ENCODE measurements at places on chromosomes 12 and 14.

DNA sequence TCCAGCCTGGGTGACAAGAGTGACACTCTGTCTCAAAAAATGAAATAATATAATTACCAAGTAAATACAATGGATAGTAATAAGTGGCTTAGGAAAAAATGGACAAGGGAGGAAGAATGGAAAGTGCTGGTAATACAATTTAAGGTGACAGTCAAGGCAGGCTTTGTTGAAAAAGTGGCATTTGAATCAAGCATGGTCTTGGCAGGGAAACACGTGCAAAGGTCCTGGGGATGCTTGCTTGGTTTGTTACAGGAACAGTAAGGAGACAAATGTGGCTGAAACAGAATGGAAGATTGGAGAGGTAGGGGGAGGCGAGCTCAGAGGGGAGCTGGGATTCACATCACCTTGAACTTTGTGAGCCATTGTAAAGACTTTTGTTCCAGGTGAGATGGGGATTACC, 153.2 kb downstream of the TMEM132C start:
- no peak for DNase-seq

- no peak for DNase-seq
These were observed 79.2 kb downstream of the HECTD4 start for GRCh38 chr12:112303004-112303403.

DNA sequence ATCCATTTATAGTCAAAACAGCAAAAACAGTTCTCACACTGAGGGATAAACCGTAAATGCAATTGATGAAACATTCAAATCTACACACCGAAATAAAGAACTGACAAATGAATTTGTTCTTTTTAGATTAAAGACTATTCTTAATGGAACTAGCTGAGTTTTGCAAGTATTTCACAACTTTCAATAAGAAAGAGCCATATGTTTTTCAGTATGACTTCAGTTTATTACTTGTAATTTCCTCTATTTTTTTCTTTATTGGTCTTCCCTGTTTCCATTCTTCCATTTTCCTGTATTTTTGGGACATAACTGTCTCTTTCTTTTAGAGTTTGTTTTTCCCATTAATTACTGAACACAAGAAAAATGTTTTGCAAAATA, 4.3 kb downstream of the BCAT1 start:
- no peak for DNase-seq

DNA sequence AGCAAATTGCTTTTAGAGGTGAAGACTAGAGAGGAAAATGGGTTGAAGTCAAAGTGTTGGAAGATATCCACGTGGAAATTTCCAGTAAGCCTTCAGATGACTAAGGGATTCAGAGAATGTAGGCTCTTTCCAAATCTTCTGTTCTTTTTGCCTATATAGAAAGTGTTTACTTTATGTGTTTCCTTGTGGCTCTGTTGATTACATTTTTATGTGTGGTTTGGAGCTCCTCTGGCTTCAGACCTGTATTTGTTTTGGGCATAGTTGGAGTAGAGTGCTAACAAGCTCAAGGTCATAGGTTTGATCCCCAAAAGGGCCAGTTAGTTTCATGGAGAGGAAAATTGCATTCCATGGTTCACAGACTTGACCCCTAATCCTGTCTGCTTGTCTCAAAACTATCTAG, 91.9 kb downstream of the IGF1 start:
- DNase-seq: no peak

- no peak for DNase-seq
These were observed 11.2 kb upstream of the RNU6-7 start for GRCh38 chr14:32190673-32191072.

DNA sequence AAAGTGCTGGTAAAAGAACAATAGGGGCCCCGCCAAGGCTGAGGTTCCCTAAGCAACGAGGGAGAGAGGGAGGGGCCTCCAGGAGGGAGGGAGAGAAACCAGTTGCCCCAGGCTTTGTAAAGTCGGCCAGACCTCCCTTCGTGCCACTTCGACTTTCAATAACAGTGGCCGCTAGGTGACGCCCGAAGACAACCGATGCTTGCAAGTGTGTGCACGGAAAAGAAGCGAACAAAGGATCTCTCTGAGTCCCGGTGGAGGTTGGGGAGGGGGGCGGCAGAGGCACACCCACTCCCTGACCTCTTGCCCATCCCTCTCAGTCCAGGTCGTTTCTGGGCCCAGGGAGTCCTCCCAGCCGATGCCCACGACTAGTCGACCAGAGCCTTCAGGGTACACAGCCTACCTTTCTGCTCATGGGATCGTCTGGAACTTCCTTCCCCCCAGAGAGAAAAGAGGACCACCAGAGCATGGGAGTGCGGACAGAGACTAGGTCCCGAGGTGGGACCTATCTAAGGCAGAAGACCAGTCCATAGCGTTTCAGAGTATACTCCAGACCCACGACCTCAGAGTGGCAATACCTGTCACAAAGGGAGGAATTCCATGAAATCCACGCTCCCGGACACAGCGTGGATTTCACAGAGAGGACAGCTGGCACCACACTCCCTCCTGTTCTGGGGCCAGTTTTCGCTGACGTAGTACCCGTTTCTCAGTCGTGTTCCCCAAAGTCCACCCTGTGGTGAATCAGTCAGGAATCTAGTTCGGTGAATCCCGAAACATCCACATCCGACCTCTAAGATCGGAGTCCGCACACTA, 262.7 kb upstream of the ALG10B start:
- DNase-seq: peak; percentile 85

- peak; percentile 46 for DNase-seq
These were observed 6.6 kb downstream of the CARMIL3 start for GRCh38 chr14:24058260-24058950.

- DNase-seq: peak; percentile 89
These were observed 3.6 kb downstream of the TNS2 start for GRCh38 chr12:53053218-53054111.

DNA sequence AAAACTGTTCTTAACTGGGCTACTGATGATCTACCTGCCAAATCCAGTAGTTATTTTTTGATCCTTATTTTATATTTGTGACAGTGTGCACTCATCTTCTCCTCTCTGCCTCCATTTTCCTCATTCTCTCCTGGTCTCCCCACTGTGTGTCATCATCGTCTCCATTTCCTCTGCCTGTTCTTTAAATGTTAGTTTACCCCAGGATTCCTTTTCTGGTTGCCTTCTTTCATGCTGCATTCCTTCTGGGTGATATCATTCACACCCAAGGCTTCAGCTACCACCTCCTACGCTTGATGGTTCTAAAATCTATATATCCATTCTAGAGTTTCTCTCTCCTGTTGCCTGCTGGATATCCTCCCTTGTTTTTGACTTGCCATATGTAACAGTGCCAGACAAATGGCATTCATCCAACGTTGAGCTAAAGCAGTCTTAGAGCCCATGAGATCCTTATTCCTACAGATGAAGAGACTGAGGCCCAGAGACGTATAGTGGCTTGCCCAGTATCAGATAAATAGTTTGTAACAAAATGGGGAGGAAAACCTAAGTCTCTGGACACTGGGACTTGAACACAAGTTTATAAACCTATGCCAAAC, 109.5 kb downstream of the DIP2B start:
- DNase-seq: no peak

DNA sequence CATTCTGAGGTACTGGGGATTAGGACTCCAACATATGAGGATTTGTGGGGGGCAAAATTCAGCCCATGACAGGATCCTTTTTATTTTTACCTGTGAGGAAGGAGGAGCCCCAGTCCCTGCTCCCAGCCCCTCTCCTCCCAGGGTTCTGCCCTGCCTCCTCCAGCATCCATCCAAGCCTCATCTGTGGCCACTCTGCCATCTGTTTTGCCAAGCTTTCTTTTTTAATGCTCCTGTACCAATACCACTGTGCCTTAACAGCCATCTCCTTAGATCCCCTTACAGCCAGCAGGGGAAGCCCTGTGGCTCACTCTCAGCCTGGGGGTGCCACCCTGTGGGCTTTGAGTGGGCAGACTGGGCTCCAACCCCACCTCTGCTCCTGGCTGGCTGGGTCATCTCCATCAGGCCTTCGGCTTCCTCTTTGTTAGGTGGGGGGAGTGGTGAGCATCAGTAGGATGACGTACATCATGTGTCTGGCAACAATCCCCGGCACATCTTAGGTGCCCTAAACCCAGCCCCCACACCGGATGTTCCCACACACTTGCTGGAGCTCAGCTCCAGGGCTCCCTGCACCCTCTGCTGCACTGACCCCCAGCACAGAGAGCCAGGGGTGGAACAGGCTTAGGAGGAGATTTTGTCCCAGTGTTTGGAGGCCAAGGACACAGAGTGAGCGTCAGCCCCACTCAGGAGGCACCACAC, 40.2 kb downstream of the CYP46A1 start:
- DNase-seq: no peak

- DNase-seq: no peak
These were observed 24.0 kb downstream of the RNF34 start for GRCh38 chr12:121423682-121424623.

DNA sequence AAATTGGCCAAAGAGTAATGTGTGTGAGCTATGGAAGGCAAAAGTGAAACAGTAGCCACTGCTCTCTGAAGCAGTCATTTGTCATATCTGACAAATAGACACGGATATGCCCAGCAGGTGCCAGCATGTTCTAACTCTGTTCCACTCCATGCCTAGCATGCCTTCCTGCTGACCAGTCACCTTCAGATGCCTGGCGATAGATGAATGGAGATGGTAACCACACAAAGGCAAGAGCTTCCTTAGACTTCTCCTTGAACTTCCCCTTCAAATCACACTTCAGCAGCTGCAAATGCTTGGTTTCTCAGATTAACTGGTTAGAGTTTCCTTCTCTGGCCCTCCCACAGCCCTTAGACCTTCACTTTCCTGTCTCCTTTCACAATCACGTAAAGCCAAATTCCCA, 429.9 kb downstream of the DAD1 start:
- no peak for DNase-seq

DNA sequence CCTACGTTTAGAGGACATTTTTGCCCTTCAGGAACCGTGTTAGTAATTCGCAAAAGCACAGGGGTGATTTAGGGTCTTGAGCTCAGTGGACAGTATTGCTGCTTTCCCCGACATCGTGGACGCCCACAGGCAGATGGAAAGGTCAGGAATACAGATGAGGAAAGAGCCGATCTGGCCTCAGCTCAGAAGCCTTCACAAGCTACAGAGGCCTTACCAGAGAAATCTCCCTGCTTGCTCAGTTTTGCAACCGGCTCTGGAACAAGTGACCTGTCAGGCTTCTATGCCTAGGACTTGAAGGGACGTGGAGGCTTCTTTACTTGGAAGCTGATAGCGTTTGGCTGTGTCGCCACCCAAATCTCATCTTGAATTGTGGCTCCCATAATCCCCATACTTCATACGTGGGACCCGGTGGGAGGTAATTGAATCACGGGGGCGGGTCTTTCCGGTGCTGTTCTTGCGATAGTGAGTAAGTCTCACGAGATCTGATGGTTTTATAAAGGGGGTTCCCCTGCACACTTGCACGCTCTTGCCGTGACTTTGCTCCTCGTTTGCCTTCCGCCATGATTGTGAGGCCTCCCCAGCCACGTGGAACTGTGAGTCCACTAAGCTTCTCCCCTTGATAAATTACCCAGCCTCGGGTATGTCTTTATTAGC, 332.5 kb downstream of the MED13L start:
- no peak for DNase-seq

GRCh38 chr12:38555620-38556591, 239.3 kb downstream of the ALG10B start:
- no peak for DNase-seq

GRCh38 chr14:94561656-94562010, 391 bp downstream of the SERPINA4 start:
- no peak for DNase-seq

DNA sequence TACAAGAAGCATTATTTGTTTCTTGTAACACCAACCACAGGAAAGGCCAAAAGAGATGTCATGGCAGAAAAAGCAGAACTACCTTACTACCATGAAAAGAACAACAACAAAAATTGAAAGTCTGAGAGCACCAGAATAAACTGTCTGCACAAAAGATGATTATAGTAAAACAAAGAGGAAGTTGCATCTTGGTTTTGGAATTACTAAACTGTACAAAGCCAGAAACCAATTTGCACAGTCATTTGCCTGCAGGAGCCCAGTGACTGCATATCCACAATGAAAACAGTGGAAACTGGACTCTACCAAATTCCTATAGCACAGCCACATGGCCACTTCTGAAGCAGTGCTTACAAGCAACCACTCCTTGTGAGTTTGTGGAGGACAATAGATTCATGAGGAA, 276.2 kb downstream of the SSPN start:
- DNase-seq: no peak

- peak; percentile 53 for DNase-seq
These were observed 1.1 kb downstream of the SAV1 start for GRCh38 chr14:50666772-50667683.

DNA sequence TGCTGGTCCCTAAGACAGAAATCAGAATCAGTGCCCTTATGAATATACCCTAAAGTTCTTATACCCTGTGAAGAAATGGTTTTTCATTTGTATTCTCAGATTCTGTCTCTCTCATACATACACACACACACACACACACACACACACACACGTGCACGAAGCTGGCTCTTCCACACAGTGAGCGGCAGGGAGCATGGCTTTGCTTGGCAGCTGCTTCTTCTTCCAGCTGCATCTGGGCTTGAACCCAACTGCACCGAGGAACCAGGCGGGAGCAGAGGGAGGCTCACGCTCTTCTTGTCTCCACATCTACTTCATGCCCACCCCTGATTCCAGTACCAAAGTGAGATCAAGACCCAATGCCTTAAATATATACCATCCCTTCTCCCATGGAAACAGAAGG, 19.4 kb downstream of the GRIN2B start:
- DNase-seq: no peak

DNA sequence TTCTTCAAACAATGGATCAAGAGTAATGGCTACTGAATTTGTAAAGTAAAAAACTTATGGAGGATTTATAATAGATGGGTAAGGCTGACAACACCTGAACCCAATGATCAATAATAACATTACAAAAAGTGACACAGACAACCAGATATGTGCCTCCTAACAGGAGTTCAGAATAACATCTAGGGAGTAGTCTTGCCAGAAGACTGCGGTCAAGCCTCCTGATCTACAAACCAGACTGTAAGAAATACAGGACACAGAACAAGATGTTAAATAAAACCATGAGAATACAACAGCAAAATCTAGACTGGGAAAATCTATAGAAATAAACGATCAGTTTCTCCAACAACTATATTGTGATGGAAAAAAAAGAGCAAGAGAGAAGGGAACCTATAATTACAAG, 262.6 kb upstream of the TMTC1 start:
- no peak for DNase-seq

- DNase-seq: no peak
These were observed 35.2 kb downstream of the BRMS1L start for GRCh38 chr14:35861204-35861868.

- DNase-seq: no peak
These were observed 5.9 kb downstream of the SERPINA6 start for GRCh38 chr14:94317259-94317658.

GRCh38 chr12:101552277-101552676, 42.5 kb upstream of the MYBPC1 start:
- no peak for DNase-seq

DNA sequence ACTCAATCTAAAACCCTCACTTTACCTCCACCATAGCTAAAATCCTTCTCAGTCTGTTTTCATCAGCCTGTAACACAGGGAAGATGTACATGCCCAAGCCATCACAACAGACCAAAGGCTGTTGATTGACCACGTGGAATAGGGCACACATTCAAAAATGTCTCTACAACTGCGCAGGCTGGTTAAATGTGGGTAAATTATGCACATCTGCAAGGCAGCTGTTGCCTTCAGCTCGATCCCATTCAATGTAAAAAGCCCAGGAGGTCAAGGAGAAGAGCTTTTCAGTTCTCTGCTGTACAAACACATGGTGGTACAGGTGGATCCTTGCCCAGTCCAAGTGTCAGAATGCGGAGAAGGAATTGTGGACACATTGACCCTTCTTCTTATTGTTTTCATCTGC, 354.0 kb downstream of the FLRT2 start:
- no peak for DNase-seq

GRCh38 chr14:86464341-86464740, 934.4 kb downstream of the FLRT2 start:
- no peak for DNase-seq

GRCh38 chr14:55699131-55700057, 119.4 kb downstream of the KTN1 start:
- no peak for DNase-seq
